SW480 (cell line): ENCODE measurements at places on chromosomes 11 and 22.

DNA sequence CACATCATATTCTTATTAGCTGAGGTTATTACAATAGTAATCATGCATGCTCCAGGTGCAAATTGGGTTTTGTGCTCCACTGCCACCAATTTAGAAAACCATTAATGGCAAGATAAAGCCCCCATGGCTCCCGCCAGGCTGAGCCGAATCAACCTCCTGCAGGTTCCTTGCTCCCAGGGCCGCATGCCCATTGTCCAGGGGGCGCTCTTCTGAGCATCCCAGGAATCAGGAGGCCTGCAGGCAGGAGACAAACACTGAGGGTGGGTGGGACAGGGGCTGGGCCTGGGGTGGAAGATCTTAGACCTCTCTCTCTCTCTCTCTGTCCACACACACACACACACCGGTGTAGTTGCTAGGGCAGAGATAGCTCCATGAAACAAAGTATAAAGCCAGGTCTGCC, 57.4 kb downstream of the BUD13 start:
- DNase-seq = no peak

DNA sequence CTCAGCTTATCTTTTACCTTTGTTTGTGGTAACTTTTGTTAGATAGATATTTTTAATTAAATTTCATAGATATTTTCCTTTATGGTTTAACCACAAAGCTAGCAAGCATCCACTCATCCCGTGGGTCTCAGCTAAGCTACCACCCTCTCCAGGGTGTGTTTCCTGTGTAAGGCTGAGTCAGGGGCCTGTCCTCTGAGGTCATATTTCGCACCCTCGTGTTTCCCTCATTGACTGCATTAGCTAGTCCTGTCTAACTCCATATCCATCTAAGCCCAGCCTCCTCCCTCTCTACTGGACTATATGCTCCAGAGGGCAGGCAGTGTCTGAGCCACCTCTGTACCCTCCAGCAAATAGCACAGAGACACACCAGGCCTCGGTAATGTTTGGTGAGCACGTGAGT, 16.7 kb downstream of the XRRA1 start:
- DNase-seq = no peak

GRCh38 chr11:76241243-76242000, 35.1 kb upstream of the WNT11 start:
- no peak for DNase-seq

GRCh38 chr11:69157822-69158231, 2.1 kb downstream of the SMIM38 start:
- DNase-seq = no peak

- peak; percentile 74 for DNase-seq
Measured at GRCh38 chr11:18012122-18012905, 533 bp downstream of the SERGEF start.

- peak; percentile 34 for DNase-seq
Measured at GRCh38 chr11:304915-305843, 2.4 kb upstream of the IFITM2 start.

DNA sequence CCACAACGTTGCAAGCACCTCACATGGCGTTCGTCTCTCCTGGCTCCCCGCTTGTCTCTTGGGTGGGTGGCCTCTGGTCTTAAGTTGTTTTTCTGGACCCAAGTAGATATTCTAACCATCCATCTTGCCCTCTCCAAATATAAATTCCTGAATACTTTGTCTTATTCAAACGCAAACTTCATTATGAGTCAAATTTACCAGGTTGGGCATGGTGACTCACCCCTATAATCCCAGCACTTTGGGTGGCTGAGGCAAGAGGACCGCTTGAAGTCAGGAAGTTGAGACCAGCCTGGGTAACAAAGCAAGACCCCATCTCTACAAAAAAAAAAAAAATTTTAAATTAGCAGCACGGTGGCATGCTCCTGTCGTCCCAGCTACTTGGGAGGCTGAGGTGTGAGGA, 5.1 kb upstream of the IGSF9B start:
- no peak for DNase-seq

GRCh38 chr11:62464655-62465054, 45.8 kb downstream of the SCGB1A1 start:
- no peak for DNase-seq

DNA sequence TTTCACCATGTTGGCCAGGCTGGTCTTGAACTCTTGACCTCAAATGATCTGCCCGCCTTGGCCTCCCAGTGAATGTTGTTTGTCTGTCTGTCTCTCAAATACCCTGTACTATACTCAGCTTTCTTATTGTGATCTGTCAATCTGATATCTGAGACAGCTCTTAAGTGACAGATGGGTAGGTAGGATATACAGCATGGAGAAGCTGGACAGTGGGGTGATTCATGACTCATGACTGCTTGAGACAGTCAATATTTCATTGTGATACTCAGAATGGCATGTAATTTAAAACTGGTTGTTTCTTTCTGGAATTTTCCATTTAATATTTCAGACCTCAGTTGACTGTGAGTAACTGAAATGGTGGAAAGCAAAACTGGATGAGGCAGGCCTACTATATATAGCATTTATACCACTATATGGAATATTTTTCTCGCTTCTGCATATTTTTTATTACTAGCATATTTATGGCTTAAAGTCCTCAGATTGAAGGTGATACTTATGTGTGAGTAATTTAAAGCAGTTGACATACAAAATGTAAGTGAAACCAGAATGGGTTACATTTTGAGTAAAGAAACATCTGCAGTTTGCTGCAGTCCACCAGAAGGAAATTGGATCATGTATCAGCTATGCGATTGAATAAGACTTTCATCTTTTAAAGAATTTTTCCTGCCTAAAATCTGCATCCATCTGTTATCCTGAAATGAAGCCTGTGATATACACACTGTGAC, 22.3 kb downstream of the ARHGAP42 start:
- no peak for DNase-seq

- no peak for DNase-seq
Measured at GRCh38 chr22:38925571-38926041, 31.8 kb upstream of the APOBEC3A start.

DNA sequence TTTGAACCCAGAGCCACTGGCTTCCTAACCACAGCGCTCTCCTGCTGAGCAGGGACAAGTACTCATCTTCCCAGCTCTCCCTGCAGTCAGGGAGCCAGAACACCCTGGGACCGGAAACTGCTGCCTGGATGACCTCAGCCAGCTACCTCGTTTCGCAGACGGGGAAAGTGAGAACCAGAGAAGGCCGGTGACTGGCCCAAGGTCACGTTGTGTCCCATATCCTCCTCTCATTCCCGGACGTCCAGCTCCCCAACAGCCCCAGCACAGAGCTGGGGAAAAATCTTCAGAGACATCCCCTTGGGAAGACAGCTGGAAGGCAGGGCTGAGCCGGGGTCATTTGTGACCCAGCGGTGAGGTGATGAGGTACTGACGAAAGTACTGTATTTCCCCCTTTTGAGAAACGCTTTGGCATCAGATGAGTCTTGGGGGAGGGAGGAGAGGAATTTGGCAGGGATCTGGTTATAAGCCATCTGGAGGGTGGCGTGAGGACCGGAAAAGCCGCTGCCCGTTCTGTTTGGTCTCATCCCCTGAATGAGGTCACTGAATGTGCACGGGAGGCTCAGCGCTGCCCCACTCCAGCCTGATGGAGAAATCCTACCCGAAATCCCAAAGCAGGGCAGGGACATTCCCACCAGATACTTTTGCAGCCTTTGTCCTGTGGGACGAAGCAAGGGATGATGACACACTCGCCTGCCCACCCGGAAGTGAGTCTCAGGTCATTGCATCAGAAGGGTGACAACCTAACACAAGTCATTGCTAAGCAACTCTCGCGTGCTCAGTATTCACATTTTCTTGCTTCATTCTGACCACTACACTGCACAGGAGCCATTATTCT, 41.1 kb downstream of the LIF start:
- peak; percentile 97 for DNase-seq

GRCh38 chr11:23727794-23728193, 769.1 kb upstream of the LUZP2 start:
- peak; percentile 39 for DNase-seq

DNA sequence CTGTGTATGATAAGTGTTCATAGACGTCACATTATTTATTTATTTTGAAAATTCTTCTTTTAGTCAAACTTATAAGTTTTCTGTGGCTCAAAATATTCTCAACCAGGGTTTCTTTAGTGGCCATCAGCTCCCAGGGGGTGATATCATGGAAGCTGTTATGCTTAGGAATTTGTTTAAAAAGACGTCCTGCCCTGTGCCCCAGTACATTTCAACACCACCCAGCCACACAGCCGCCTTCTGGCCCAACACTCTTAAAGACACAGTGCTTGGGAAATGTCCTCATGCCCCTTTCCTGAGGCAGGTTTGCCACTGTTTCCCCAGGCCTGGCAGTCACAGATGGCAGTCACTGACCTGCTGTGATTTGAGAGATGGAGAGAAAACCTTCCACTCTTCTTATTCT, 19.9 kb downstream of the TSKU start:
- DNase-seq = no peak

- peak; percentile 42 for DNase-seq
Measured at GRCh38 chr11:88886796-88887195, 179.0 kb downstream of the GRM5 start.

- DNase-seq = no peak
Measured at GRCh38 chr11:79296141-79296540, 144.7 kb downstream of the TENM4 start.

- no peak for DNase-seq
Measured at GRCh38 chr11:86984701-86985100, 29.5 kb upstream of the FZD4 start.

- peak; percentile 43 for DNase-seq
Measured at GRCh38 chr11:73907191-73907590, 30.4 kb downstream of the PAAF1 start.

DNA sequence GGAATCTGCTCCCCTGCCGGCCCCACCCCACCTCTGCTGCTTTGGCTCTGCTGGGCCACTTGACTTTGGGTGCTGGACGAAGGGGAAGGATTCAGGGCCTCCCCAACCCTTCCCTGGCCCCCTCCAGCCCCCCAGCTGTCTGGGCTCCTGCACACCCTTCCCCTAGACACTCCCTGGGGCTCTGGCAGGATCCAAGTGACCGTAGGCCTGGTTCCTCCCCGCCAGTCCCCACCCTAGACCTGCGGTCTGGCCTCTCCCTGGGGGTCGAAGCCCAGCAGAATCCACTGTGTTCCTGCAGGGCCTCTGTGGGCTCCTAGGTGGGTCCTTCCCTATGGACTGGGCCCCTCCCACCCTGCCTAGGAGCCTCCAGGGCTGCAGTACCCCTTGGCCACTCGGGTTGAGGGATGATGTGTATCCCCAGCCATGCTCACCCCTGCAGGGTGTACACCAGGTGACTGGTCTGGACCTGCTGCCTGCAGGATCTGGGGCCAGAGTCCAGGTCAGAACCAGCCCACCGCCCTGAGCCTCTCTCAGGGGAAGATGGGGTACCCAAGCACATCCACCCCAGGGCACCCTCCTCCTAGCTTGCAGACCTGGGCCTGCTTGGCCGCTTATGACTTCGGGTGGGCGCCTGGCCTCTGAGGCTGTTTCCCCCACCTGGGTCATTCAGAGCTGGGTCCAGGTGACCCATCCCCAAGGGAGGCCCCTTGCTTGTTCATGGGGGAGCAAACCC, 5.6 kb downstream of the PIM3 start:
- DNase-seq = no peak

DNA sequence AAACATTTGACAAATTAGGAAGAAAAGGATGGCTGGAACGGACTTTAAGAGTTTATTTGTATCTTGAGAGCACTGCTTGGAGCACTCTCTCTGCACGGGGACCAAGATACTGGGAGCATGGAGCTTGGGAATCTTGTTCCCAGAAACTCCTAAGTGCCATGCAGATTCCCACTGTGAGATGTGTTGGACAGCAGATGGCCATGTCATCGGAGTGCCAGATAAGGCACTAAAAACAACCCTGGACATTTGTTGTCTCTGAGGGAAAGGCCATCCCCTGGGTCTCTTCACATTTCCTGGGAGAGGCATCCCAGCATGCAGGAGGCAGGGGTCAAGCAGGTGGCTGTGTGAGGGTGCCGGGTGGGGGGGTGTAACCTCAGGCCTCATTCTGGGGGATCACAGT, 2.9 kb downstream of the KIRREL3 start:
- DNase-seq = no peak

DNA sequence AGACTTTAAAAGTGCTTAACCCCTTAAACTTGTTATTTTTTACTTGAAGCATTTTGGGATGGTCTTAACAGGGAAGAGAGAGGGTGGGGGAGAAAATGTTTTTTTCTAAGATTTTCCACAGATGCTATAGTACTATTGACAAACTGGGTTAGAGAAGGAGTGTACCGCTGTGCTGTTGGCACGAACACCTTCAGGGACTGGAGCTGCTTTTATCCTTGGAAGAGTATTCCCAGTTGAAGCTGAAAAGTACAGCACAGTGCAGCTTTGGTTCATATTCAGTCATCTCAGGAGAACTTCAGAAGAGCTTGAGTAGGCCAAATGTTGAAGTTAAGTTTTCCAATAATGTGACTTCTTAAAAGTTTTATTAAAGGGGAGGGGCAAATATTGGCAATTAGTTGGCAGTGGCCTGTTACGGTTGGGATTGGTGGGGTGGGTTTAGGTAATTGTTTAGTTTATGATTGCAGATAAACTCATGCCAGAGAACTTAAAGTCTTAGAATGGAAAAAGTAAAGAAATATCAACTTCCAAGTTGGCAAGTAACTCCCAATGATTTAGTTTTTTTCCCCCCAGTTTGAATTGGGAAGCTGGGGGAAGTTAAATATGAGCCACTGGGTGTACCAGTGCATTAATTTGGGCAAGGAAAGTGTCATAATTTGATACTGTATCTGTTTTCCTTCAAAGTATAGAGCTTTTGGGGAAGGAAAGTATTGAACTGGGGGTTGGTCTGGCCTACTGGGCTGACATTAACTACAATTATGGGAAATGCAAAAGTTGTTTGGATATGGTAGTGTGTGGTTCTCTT, 2.8 kb downstream of the MALAT1 start:
- peak; percentile 59 for DNase-seq

GRCh38 chr11:46649180-46649738, 31.9 kb downstream of the ATG13 start:
- DNase-seq = no peak

GRCh38 chr11:40381481-40381880, 1078.0 kb downstream of the LRRC4C start:
- DNase-seq = no peak

- DNase-seq = no peak
Measured at GRCh38 chr11:78349624-78350023, 68.0 kb downstream of the GAB2 start.

DNA sequence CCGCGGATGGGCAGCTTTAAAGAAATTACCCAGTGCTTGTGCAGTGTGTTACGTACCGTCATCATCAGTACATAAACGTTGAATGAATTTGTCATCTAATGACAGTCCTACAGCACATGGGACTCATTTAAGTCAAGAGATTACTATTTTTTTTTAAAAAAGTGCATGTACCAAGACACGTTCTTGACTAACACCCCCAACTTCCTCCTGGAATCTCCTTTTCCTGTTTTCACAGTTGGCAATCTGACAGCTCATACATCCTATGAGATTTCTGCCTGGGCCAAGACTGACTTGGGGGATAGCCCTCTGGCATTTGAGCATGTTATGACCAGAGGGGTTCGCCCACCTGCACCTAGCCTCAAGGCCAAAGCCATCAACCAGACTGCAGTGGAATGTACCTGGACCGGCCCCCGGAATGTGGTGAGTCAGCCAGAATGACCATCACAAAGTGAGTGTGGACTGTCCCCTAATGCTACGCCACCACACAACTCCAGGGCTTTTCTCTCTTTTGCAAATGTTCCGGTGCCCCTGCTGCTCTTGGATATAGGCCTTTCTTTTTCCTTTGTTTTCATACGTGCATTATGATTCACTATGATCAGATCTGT, 162.0 kb upstream of the SORL1-AS1 start:
- DNase-seq = no peak

GRCh38 chr11:3985631-3986030, 109.0 kb upstream of the RRM1 start:
- no peak for DNase-seq

GRCh38 chr11:73168925-73169579, 26.9 kb upstream of the FCHSD2 start:
- no peak for DNase-seq
